Lower lobe of right lung (tissue), 2 donors: ENCODE measurements at places on chromosomes 5 and 9. TPM values are rescaled to one million over a fixed set of nuclear protein-coding genes. Genes with fewer than 3 reads are reported as not detected.

DNA sequence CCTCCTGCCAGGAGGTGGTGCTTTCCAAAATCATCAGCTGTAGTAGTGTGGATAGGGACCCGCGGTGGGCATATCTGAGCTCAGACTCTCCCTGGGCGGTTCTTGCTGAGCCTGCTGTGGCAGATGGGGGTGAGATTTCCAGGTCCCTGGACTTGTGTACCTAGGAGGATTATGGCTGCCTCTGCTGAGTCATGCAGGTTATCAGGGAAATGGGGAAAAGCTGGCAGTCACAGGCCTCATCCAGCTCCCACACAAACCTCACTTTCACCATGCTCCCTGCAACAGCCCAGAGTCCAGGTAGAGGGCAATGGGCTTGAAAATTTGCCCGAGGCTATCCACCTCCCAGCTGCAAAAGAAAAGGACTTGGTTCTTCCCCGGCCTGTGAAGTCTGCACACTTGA is 23.4 kb upstream of the MAMDC2 start:
- no peak for DNase-seq
- H3K4me3 ChIP-seq: no peak overlapping the region
- no peak overlapping the region for H3K27ac ChIP-seq
- H3K36me3 ChIP-seq: no peaks in the 10 kb centered on the region

IER5L gene
- 8.7 TPM for total RNA-seq

- no peak overlapping the region for H3K4me3 ChIP-seq
- H3K27ac ChIP-seq: no peak overlapping the region
- peaks cover 7% of the 10 kb centered on the region for H3K4me1 ChIP-seq
- no peaks in the 10 kb centered on the region for H3K36me3 ChIP-seq
- H3K27me3 ChIP-seq: no peaks in the 10 kb centered on the region
These were observed 101.7 kb upstream of the PITX1 start for GRCh38 chr5:135135530-135136226.

SPATA6L gene
- total RNA-seq: 16.3 TPM

DNA sequence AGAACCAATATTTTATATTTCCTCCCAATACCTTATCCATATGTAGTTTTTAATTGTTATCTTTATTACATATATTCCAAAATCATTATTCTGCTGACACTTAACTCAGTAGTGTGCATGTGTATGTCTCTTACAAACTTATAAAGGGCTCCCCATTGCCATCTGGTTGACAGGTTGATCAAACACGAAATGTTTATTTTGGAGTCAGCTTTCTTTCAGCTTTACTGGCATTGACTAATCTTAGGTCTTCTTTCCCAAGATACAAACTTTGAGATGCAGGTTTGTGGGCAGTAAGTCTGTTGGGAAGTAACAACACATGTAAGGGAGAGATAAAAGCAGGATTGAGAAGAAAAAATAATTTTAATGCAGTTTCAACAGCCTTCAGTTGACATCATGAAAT is 716.0 kb upstream of the CHD1 start:
- H3K36me3 ChIP-seq: no peaks in the 10 kb centered on the region
- no peak for DNase-seq
- H3K4me1 ChIP-seq: no peaks in the 10 kb centered on the region

DNA sequence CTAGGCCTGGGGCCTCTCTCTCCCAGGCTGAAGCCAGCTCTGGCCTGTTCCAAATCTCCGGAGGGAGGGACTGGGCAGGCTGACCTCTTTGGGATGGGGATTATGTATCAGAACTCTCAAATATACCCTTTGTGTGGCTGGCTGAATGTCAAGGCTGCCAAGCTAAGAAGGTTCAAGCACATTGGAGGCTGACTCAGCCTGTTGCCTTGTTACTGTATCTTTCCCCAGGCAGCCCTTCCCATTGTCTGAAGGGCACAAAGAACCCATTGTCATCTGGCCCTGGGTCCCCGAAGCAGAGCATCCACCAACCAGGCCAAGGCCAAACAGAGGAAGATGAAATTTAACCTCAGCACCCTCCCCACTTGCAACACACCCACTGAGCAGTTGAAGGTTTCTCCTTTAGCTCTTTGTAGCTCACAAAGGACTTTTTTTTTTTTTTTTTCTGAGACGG is 7.3 kb upstream of the SPARC start:
- H3K27me3 ChIP-seq: no peaks in the 10 kb centered on the region
- no peaks in the 10 kb centered on the region for H3K36me3 ChIP-seq
- no peak overlapping the region for H3K4me3 ChIP-seq
- H3K27ac ChIP-seq: no peak overlapping the region

NR4A3 gene
- 1.7 TPM for total RNA-seq

- no peaks in the 10 kb centered on the region for H3K36me3 ChIP-seq
- no peak overlapping the region for H3K4me3 ChIP-seq
- H3K27ac ChIP-seq: no peak overlapping the region
- H3K27me3 ChIP-seq: peaks cover 71% of the 10 kb centered on the region
- no peaks in the 10 kb centered on the region for H3K4me1 ChIP-seq
These were observed 9.6 kb upstream of the MSX2 start for GRCh38 chr5:174714751-174715150.

DNA sequence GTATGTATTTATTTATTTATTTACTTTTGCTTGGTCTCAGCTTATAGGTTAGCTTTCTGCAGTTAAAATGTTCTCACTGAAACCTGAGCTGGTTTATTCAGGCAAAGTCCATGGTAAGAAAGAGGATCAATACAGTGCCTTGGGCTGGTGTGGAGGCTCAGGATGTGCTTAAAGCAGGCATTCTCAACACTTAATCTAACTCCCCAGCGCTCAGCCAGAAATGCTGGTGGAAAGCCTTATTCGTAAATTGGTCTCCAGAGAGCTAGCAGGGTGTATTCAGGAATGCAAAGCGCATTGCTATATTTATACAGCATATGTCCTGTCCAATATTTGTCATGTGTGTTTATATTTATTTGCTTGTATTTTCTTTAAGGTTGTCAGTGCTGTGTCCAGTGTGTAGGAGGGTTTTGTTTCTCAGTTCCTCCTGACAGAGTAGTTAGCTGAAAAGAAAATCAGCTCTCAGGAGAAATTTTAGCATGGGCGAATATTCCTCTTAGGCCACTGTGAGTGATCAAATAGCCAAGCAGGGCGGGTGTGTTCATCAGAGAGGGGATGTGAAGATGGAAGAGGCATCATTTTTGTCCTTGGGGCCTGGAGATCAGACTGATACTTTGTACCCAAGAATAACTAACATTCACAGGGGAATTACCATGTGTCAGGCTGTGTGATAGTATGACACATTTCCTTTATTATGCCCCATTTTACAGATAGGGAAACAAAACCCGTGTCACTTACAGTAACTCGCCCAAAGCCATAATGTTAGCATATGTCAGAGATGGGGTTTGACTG is 65.8 kb downstream of the DOCK2 start:
- H3K4me3 ChIP-seq: no peak overlapping the region
- H3K4me1 ChIP-seq: no peaks in the 10 kb centered on the region
- H3K27me3 ChIP-seq: no peaks in the 10 kb centered on the region
- no peak overlapping the region for H3K27ac ChIP-seq
- no peak for DNase-seq
- peaks cover 48% of the 10 kb centered on the region for H3K36me3 ChIP-seq
